Sciatic nerve (tissue), 2 donors: ENCODE measurements at places on chromosomes 3 and 15. TPM values are rescaled to one million over a fixed set of nuclear protein-coding genes. Genes with fewer than 3 reads are reported as not detected.

- DNase-seq = no peak
Observed at GRCh38 chr15:60073466-60073840, 69.3 kb downstream of the FOXB1 start.

GRCh38 chr15:29668120-29668602 lies 154.1 kb downstream of the TJP1 start:
- no peak for DNase-seq

The TNFSF10 gene
- total RNA-seq = 36.5 TPM

- no peak for DNase-seq
Observed at GRCh38 chr15:93048759-93049161, 40.3 kb downstream of the RGMA start.

DNA sequence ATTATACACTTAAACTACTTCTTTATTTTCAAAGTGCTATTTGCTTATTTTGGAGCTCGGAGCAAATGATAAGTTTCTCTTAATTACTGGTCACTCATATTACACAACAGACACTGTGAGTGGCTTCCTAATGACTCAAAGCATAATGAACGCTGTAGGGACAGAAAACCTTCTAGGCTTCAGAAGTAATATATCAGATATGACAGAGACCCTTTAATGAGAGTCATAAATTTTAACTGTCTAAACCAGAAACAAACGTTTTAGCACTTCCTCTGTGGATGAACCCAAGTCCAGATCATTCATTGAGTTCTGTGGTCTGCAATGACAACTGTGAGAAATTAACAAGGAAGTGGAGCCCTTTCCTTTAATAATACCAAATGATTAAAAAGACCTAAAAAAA lies 66.6 kb downstream of the ARPP21 start:
- DNase-seq = no peak

DNA sequence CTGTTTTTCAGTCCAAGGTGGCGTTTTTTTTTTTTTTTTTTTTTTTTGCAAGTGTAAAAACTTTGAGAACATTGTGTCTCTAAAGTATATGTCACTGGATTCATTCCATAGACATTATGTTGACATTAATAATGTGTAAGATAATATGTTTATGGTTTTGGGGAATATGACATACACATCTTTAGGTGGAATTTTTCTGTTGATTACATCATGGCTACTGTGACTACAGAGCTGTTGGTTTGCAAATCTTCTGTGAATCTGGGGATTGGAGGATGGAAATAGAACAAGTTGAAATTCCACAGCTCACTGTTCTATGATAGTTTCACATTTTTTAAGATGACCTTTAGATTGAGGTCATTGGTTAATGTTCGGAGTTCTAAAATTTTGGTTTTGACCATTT lies 24.4 kb upstream of the PLSCR2 start:
- no peak for DNase-seq

The CASR gene
- not detected for total RNA-seq

DNA sequence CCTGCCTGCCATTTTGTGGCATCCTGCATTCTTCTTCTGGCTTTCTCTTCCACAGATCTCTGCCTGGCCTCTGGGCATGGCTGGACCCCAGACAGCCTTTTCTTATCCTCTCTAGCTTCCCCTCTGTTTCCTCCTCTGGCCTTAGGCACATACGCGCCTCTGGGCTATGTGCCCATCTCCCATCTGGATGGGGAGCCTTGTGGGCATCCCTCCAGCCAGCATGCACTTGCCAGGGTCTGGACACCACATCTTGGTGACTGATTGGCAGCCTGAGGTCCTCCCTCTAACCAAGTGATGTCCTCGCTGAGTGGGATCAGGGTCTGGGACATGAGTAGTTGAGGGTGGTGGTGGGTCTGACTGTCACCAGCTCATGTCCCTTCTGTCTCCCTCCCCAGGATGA lies 12.8 kb downstream of the PLEKHO2 start:
- DNase-seq = no peak
